Effector memory CD8-positive, alpha-beta T cell (primary cell): ENCODE measurements at places on chromosomes 4 and X.

DNA sequence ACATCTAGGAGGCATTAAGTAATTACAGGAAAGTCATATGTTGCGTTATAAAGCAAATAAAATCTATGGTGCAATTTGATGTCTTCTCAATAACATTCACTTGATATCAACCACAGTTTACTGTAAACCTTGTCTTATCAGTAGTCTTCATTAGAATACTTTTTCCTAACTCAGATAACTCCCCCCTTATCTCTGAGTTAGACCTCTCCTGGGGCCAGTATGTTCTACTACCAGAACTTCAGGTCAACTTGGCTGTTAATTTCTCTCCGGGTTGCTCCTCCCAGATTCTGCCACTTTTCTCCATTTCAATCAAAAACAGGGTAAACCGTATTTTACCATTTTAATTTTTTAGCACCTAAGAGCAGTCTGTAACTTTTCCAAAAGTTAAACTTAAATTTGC, 50.0 kb downstream of the KDR start:
- DNase-seq = no peak

GRCh38 chr4:65960751-65961150, 290.5 kb upstream of the EPHA5 start:
- DNase-seq = no peak

- no peak for DNase-seq
These were observed 721.0 kb upstream of the NDST4 start for GRCh38 chr4:115834441-115834840.

- no peak for DNase-seq
These were observed 43.6 kb downstream of the DRD5 start for GRCh38 chr4:9825049-9825448.

DNA sequence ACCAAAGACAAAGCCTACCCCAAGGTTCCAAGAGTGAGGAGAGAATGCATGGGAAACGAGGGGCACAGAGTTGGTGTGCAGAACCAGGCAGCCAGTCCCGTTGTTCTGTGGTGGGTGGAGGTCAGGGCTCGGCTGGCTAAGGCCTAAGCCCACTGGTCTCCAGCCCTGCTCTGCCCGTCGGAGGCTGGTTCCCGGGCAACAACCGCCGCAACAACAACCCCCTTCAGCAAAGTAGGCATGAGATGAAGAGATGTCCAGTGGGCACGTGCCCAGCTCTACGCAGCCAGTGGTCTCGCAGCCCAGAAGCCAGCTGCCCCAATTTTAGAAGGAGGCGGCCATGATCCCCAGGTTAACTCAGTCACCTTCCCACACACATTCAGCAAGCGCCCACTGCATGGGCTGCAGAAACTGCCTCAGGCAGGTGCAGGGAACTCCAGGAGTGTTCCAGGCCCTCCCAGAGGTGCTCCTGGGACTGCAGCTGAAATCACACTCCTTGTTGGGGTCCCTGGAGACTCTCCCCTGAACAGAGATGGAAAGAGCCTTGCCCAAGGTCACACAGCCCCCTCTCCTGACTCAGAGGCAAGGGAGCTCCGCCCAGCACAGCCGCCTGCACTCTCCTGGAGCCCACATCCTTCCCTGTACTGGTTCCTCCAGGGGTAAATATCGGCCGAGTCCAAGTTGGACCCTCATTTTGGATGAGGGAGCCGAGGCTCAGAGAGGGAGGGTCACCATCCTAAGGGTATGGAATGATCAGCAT, 25.4 kb upstream of the HTRA3 start:
- DNase-seq = no peak

GRCh38 chr4:88158489-88159228, at the start of gene ABCG2:
TSS of gene ABCG2 (minus strand) at chr4:88158639. CDS start at chr4:88139995, 18,644 bp downstream.
- DNase-seq = peak; percentile 19

- no peak for DNase-seq
These were observed 51.1 kb downstream of the KLF3 start for GRCh38 chr4:38715050-38715449.

- no peak for DNase-seq
These were observed 106.4 kb downstream of the SCLT1 start for GRCh38 chr4:128986908-128987307.

DNA sequence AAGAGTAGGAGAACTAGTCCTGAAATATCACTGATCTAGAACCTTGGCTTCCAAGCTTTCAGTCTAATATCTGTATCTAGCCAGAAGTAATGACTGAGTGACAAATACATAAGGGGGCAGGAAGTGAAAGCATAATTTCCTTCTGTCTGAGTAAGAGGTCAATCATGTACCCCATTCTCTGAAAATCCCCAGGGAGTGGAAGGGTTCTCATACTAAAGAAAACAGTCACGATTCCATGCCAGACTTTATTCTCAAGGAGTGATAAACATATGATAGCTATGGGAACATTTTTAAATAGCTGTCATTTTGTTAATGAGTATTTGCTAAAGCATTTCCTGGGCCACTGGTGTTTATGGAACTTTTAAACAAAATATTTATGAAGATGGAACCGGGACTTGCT, 308.5 kb downstream of the ARHGAP24 start:
- DNase-seq = no peak

GRCh38 chr4:87500092-87500462, 29.1 kb downstream of the SPARCL1 start:
- no peak for DNase-seq

- no peak for DNase-seq
These were observed 76.2 kb downstream of the PRSS12 start for GRCh38 chr4:118276580-118276979.

- DNase-seq = no peak
These were observed 266.3 kb downstream of the SPATA18 start for GRCh38 chr4:52317361-52317879.

DNA sequence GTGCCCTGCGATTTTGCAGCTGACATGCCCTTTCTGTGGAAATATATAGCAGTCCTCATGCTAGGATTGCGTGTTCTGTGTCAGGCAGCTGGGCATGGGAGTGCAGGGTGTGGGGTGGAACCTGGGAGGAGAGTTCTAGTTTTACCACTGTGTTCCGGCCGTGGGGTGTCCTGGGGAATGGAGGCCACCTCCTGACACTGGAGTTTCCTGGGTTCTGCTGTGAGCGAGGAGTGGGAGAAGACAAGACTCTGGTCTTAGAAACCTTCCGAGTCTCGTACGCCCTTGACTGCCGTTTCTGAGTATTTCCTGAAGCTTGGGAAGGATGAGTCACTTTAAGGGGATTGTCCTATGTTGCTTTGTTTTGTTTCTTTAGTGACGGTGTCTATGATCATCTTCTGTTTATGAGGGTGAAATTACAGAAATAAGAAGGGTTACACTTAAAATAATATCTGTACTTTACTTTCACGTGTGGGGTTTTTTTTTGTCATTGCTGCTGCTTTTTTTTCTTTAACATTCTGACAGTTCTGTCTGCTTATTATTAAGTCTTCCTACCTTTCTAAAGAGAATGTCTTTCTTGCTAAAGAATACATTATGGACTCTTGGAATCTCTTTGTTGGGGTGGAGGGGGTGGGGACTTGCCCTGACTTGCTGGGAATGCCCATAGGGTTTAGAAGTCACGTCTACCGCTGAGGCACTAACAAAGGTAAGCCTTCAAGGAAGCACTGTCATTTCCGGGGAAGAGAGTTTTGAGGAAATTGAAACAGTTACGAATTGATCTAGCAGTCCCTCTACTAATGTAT, 19.1 kb downstream of the CD99 start:
- DNase-seq = no peak

DNA sequence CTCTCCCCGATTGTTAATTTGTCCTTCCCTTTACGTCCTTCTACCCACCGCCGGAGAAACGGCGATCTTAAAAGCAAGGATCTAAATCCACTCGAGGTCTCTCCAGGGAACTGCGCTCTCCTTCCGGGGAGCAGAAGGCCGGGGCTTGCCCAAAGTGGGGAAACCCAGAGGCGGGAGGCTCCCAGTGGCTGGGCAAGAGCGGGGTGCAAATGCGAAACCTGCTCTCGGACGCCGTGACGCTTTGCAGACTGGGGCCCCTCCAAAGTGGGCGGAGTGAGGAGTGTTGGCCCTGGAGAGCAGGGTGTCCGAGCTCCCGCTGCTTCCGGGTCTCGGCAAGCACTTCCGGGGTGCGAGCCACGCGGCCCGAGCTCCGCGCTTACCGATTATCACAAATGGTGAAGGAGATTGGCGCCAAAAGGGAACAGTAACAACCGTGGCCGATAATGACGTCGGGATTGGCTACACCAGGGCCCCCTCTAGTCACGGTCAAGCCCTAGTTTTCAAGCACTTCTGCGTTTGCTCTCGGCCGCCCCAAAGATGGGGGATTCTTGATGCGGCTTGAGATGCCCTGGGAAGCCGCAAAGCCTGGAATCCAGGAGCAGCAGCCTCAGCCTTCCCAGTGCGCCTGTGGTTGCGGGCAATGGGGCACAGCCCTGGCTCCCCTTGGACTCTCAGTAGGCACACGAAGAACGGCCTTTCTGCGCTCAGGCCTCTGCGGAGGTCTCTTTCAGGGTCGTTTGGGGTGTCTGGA, 29.0 kb downstream of the HAND2 start:
- no peak for DNase-seq

DNA sequence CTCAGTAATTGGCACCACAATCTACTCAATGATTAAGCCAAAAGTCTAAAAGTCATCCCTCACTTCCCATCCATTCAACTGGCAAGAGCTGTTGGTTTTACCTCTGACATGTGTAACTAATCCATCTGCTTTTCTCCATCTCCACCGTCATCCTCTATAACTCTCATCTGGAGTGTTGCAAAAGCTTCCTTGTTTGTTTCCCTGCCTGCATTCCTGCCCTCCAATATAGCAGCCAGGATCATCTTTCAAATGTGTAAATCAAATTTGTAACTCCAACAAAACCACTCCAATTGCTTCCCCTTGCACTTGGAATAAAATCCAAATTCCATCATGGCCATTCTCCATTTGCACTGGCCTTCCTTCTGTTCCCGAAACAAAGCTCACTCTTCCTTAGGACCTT, 4.3 kb upstream of the PLAC8 start:
- no peak for DNase-seq

DNA sequence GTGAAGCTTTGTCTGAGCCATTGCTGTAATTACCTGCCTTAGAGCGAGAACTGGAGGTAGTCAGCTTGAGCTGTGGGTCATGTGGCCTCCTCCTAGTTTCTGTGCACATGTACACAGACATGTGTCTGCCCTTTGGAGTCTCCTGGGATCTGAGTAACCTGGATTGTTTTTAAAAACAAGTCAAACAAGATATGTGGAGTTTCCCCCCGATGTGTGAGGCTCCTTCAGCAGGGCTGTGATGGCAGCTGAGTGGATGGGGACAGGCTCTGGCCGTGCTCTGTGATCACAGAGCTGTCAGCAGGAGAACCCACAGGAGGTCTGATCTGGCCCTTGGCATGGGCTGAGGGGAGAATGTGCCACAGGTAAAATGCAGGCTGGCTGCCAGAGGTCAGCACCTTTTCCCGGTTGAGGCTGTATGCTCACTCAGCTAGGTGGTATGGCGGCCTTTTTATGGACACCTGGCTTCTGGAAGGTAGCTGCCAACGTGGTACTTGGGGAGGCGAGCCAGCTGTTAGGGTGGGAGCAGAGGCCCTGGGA, 38.4 kb downstream of the NOP14 start:
- DNase-seq = no peak

DNA sequence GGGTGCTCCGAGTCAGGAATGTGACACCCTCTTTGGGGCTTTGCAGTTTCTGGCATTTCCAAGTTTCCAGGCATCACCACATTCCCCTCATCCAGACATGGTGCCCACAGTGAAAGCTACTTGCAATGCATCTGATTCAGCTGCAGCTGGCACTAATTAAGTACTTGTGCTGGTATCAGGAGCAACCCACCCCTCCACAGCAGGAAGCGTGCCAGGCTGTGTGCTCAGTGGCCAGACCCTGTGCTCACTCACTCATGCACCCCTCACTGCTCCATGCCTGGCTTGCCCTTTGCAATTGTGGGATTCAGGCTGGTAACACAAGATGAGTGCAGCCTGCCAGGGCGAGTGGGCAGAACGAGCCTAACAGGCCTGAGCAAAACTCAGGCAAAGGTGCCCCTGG, 271.2 kb downstream of the EPHA5 start:
- DNase-seq = no peak

- peak; percentile 9 for DNase-seq
These were observed 119.8 kb upstream of the TEX13D start for GRCh38 chrX:124212622-124213021.

DNA sequence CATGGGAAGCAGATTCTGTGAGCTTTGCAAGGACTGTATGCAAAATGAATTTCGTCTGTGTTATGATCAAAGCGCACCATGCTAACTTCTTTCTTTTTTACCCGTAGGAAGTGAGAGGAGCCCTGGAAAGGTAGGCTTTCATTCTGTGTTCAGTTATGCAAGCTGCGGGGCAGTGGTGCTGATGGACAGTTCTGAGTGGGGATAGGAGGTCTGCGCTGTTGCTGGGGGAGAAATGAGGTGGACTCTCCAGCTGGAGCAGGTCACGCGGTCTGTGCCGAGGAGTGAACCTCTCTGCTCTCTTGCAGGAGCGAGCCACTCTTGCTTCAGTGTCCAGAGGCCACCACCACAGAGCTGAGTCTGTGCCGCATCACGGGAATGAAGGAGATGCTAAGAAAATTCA, 4.5 kb downstream of the TRIML1 start:
- DNase-seq = no peak

DNA sequence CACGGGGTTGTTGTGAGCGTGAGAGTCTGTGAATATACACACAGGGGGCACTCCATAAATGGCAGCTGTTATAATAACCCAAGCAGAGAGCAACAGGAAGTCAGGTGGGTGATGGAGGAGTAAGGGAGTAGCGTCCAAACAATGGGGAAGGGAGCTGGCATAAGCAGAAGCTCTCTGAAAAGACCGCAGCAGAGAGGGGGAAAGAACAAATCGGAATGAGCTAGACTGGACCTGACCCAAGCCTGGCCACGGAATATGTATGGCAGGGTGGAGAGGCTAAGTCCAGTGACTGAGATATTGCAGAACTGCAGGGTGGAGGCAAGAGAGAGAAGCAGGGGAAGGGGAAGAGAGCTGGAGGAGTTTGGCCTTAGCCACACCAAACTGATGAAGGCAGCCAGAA, 6.5 kb upstream of the GJB1 start:
- DNase-seq = no peak

- DNase-seq = no peak
These were observed 321.1 kb downstream of the NKX6-1 start for GRCh38 chr4:84177831-84178542.

DNA sequence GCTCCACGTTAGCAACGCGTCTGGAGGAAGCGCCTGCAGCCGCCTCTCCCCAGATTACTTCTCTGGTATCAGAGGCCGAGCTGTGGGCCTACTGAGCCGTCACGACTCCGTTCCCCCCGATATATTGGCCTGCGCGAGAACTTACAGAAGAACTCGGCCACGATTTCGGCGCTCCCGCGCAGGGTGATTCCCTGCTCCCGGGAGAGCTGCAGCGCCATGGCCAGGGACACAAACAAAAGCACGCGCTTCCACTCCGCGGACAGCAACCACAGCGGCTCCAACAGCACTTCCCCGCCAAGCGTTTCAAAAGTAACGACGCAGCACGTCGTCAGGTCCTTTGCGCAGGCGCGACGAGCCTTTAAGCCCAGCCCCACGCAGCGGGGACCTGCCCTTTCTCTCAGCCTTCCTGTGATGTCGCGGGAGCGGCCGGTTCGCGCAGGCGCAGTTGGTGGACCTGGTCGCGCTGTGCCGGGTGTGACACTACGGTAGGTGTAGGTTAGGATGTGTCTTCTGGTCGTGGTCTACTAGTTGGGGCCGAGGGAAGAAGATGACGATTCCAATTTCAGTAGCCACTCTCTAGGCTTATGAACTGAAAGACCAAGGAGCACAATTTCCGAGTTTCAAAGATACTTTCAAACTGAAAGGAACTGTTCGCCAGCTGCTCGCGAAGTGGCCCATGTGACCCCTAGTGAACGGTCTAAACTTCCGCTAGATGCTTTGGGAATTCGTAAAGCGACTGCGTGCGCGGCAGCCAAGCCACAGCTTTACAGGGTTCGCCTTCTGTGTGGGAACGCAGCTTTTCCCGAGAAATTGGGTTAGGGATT, at the start of gene MAD2L1:
Gene MAD2L1, minus strand, starts transcription at position 332 of the 824 bp plus-strand sequence. Its CDS starts 114 bp downstream, at position 218.
- DNase-seq = peak; percentile 98
